ENCODE measurements at places on chromosomes 5 and 9.

GRCh38 chr9:22307013-22307711 is 139.5 kb upstream of the DMRTA1 start:
- peak; percentile 3 for DNase-seq

DNA sequence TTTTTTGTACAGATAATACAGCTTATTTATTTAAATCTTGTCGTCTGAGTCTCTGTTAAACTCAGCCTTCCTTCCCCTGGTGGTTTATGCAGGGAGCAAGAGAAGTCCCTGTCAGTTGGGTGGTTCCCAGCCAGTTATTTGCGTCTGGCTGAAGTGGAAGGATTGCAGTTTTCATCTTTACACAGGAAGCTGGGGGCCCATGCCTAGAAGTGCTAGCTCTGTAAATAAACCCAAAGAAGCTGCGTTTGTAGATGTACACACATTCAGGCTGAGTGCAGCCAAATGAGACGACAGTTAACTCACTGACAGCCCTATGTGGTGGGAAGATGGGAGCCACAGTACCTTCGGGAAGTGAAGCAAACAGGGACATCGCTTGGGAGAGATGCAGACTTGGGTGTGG is 122.1 kb downstream of the SAXO1 start:
- no peak for DNase-seq

- DNase-seq, result no peak
Observed at GRCh38 chr5:111255169-111255568, 31.0 kb downstream of the CAMK4 start.

- peak; percentile 38 for DNase-seq
Observed at GRCh38 chr5:157116483-157116954, 7.7 kb upstream of the HAVCR2 start.

DNA sequence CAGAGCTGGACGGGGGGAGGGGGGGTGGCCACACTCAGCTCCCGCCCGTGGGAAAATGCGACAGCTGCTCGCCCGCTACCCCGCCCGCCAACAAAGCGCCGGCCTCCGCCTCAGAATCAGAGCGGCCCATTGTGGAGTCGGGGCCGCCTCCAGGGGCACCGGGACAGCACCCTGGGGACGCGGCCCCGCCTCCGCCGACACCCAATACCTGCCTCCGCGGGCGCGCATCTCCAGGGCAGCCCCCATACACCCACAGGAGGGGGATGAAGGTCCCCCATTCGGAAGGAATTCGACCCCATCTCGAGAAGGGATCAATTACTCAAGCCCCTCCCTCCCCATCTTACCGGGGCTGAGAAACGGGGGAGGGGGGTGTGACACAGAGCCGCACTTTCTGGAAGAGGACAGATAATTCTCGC is 1.3 kb downstream of the NOTCH1 start:
- DNase-seq, result peak; percentile 22

DNA sequence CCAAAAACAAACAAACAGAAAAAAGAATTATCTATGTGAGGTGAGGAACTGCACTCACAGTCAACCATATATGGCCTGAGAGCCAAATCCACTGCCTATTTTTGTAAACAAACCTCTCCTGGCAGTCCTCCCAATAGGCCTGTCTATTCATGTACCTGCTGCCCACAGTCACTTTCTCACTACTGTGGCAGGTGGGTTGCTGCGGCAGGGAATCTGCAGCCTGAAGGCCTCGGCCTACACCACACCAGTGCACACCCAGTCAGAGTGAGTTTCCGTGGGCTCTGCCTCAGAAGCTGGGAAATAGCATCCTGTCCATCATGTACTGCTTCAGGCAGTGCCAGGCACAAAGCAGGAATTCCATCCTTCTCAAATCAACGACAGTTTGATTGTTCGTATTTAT is 82.3 kb downstream of the SPTLC1 start:
- no peak for DNase-seq

GRCh38 chr9:115494393-115494792 is 376.4 kb upstream of the TNC start:
- peak; percentile 47 for DNase-seq

- no peak for DNase-seq
Observed at GRCh38 chr9:6968271-6968670, 210.5 kb downstream of the KDM4C start.

GRCh38 chr5:74082512-74083055 is 456.6 kb downstream of the ARHGEF28 start:
- no peak for DNase-seq
